GM12891 (cell line): ENCODE measurements at places on chromosomes 5 and 9.

- DNase-seq: no peak
Measured at GRCh38 chr5:179224741-179225140, 120.5 kb downstream of the ADAMTS2 start.

- no peak for DNase-seq
Measured at GRCh38 chr5:107451028-107451427, 219.7 kb downstream of the EFNA5 start.

GRCh38 chr9:109894921-109895758 is 115.1 kb downstream of the PALM2AKAP2 start:
- DNase-seq: no peak

DNA sequence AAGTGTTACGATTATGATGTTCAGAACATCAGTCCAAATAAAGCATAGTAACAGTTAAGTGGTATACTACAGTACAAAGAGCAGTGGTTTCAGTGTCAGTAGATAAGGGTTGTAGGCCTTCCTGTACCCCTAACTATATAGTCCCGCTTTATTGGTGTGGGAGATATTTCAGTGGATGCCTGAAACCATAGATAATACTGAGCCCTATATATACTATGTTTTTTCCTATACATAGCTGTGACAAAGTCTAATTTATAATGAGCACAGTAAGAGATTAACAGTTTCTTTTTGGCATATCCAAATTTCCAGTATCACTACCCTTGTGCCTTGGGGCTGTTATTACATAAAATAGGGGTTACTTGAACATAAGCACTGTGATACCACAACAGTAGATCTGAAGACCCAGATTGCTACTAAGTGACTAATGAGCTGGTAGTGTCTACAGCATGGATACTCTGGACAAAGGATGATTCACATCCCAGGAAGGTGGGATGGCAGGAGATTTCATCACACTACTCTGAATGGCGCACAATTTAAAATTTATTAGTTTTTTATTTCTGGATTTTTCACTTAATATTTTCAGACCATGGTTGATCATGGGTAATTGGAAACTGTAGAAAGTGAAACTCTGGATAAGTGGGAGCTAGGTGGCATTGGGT is 119.3 kb downstream of the RPS23 start:
- no peak for DNase-seq

DNA sequence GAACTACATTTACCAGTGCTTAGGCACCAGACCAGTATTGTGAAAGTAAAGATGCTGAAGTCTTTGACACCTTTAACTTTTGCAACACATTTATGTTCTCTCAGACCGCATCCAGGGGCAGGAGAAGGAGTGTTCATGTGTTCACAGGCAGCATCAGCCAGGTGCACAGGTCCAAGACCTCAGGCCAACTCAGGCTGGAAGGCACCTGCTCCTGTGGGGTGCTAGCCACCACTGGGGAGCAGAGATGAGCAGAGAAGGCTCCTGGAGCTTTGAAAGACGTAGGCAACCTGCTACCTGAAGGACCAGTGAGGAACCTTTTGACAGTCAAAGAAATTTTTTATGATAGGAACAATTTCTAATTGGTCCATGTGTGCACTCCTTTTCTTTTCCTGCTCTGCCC is 35.6 kb downstream of the DAPK1 start:
- DNase-seq: no peak

GRCh38 chr9:102950346-102950745 is 44.8 kb upstream of the CYLC2 start:
- no peak for DNase-seq
